Prostate gland (tissue), 2 donors: ENCODE measurements at places on chromosomes 4 and X. TPM values are rescaled to one million over a fixed set of nuclear protein-coding genes. Genes with fewer than 3 reads are reported as not detected.

The GAB3 gene
- total RNA-seq: 12.8 TPM

DNA sequence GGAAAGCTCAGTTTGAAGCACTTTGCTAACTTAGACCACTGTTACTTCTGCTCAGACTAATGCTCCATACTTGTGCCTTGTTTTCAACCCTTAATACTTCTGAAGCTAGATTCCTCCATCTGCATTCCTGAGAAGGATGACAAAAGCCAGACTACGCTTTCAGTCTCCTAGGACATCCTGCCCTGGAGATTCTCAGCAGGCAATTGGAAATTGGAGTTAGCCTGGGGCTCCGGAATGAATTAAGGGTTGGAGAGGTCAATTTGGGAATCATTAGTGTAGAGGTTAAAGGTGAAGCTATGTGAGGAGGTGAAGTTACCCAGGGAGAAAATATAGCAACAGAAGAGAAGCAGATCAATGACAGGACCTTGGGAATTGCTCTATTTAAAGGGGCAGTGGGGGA is 215.9 kb upstream of the MBNL3 start:
- DNase-seq: no peak

The SCOC gene
- total RNA-seq: 58.8 TPM

DNA sequence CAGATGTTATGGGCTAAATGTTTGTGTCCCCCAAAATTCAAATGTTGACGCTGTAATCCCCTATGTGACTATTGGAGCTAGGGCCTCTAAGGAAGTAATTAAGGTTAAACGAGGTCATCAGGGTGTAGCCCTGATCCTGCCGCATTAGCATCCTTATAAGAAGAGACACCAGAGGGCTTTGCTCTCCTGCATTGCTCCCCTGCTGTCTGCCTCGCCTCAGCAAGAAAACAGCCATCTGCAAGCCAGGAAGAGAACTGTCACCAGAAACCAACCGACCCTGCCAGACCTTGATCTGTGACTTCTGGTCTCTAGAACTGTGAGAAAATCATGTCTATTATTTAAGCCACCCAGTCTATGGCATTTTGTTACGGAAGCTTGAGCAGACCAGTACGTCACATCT is 331.9 kb downstream of the DCTD start:
- no peak for DNase-seq

- DNase-seq: no peak
These were observed 485.3 kb downstream of the IL15 start for GRCh38 chr4:142121448-142122350.

GRCh38 chr4:139300431-139301112 is 733 bp upstream of the NAA15 start:
- peak; percentile 9 for DNase-seq

DNA sequence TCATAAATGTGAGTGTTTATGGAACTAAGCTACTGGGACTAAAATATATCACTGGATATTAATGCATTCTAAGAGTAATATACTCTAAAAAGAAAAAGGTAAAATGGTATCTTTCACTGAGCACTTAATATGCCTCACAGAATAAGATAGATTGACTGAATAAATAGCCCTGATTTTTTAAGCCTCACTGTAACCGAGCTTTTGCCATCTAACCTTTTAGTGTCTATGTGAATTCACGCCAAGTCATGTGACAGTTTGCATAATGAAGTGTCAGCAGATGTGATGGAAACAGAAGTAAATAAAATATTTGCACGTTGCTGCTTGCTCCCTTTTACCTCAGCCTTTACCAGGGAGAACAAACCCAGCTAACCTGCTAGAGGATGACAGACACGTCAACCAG is 119.7 kb upstream of the NWD2 start:
- no peak for DNase-seq

- no peak for DNase-seq
These were observed 333.4 kb upstream of the AADAT start for GRCh38 chr4:170423137-170423536.

DNA sequence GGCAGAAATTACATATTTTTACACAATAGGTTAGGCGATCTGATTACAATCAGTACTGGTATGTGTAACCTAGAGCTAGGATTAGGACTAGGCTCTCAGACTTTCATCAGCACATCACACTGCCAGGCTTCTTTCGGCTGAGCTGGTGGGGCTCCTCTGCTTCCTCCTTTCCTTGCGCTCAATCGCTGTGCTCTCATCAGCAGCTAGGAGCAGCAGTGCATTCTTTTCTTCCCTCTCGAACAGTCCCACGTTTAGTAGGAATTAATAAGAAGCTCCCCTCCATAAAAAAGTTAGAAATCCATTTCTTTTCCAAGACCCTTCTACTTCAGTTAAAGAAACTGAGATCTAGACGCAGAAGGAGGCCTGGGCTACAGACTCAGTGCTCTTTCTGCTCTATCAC is 350.4 kb downstream of the SPRY1 start:
- no peak for DNase-seq

- DNase-seq: no peak
These were observed 221.8 kb downstream of the MGST2 start for GRCh38 chr4:139887376-139887802.

- DNase-seq: no peak
These were observed 1.3 kb upstream of the CISD2 start for GRCh38 chr4:102867278-102868152.

DNA sequence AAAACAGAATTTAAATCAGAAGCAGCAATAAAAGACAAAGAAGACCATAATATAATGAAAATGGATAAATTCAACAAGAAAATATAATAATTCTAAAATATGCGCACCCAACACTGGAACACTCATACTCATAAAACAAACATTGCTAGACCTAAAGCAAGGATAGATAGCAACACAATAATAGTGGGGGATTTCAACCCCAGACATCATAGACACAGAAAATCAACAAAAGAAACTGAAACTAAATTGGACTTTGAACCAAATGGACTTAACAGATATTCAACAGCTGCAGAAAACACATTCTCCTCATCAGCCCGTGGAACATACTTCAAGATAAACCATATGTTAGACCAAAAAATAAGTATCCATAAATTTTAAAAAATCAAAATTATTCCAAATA is 1552.6 kb downstream of the C4orf33 start:
- DNase-seq: no peak

GRCh38 chr4:98673978-98674377 is 15.6 kb upstream of the TSPAN5 start:
- no peak for DNase-seq

DNA sequence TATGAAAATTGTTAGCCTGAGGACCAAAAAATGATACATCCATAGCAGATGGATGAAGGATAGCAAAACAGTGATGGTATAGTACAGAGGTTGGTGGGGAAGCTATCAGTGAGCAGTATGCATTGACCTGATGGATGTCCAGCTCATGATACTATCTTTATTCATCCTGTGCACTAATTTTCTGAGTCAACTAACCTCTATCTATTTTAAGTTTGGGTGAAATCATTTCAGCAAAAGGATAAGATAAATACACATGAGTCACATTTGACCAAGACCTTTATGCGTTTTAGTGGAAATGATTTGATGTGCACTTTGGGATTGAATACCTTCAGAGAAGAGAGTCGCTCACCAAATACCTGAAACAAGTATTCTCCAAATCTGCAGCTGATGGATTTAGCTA is 351.0 kb upstream of the NR3C2 start:
- no peak for DNase-seq

The IQSEC2 gene
- 38.7 TPM for total RNA-seq

The SPANXB1 gene
- total RNA-seq: 9.8 TPM
